ENCODE measurements at places on chromosomes 12 and 14.

DNA sequence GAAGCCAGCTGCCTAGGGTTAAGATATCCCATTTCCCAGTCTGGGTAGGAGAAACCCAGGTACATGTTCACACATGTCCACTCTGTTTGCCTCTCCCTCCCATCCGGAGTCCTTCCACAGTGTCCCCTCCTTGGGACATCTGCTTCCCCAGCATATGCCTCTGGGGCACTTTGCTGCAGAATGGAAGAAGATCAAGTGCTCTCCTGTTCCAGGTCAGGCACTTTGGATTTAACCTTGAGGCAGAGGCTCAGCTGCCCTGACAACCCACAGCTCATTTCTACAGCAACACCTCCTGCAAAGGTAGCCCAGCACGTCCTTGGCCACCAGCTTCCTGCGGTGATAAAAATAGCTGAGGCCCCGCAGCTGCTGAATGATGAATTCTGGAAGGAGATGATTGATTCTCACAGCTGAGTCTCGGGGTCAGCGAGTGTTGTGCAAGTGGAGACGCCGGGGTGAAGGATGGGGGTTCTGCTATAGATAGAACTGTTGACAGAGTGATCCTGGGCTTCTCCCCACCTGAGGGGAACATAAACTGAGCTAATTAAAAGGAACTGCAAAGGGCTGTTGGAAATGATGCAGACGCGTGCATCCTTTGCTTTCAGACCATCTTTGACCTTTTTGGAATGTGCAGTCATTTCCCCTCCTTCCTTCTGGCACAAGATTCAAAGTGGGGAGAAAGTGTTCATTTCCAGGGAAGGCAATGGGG lies 145.0 kb downstream of the SLC38A6 start:
- no peak for DNase-seq

DNA sequence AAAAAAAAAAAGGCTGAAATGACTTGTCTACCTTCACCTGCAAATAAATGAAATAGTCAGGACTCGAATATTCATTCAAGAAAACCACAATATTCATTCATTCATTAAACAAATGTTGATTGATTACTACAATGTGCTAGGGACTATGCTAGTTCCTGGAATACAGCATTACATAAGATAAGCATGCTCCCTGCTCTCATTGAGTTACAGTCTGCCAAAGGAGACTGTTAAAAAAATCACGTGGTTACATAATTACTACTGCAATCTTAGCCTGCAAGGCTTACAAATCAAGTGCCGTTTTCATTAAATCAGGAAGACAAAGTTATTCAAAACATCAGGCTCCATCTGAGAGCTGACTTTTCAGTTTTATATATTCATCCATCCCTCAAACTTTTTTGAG lies 70.4 kb upstream of the RIC8B start:
- peak; percentile 5 for DNase-seq

DNA sequence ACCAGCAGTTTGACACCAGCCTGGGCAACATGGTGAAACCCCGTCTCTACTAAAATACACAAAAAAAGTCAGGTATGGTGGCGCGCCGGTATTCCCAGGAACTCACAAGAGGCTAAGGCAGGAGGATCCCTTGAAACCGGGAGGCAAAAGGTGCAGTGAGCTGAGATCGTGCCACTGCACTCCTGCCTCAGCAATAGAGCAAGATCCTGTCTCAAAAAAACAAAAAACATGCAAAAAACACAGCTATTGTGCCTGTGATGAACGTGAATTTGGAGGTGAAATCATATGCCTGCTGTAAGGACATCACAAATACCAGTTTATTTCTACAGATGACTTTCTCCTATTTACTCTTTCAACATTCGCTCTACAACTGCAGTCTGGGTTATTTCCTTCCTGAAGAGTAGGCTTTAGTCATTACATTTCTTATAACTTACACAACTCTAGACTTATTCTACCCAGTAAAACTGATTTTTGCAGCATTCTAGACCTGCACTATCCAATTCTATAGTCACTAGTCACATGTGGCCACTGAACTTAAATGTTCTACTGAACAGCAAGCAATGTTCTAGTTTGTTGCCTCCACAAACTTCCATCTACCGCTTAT lies 48.3 kb downstream of the HNRNPC start:
- DNase-seq: no peak

DNA sequence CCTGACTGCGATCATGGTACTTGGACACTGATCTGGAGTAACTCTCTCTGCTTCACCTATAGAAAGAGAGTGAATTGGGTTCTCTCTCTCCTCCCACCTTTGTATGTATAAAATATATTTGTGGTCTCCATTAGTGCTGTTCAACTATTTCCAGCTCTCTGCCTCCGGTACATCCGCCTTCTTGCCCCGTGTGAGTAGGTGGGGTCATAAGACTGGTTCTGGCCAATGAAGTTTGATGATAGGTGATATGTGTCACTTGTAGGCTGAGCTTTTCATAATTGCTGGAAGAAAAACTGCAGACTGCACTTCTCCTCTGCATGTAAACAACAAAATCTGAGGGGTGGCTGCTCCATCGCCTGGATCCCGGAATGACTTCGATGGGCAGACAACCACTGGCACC lies 210.4 kb downstream of the EXOC5 start:
- no peak for DNase-seq

- no peak for DNase-seq
Observed at GRCh38 chr14:69567563-69567962, 7.1 kb downstream of the CCDC177 start.

DNA sequence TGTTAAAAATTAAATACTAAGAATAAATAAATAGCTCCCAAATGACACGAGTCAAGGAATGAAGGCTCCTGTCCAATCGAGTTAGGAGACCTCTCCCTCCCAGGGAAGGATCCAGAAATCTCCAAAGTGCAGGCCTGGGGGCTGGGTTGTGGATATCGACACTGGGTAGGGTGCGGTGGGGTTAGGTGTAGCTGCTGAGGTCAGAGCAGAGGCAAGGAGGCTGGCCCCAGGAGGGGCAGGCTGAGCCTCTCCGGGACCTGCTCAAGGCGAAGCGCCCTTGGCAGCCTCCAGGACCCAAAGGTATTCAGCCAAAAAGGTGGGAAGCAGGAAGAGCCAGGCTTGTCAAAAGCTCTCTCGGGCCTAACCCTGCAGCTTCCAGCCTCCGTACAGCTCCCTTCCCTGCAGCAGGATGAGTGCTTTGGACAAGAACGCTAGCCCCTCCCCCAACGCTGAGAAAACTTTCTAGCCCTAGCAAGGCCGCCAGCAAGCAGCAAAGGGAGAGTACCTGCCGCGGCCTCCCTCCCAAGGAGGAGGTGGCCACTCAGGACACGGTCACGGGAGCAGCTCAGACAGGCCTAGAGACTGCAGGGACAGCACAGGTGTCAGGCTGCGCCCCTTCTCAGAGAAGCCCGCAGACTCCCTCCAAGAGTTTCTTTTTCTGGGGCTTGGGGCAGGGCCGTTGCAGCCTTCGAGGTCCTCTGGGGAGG lies 3.7 kb upstream of the PNMA1 start:
- no peak for DNase-seq

DNA sequence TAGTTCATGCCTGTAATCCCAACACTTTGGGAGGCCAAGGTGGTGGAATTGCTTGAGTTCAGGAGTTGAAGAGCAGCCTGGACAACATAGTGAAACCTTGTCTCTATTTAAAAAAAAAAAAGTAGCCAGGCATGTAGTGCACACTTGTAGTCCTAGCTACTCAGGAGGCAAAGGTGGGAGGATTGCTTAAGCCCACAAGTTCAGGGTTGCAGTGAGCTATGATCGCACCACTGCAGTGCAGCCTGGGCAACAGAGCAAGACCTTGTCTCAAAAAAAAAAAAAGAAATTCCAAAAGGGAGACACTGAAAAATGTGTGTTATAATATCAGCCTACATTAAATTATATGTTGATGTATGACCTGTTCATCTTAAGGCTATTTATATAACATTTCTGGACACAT lies 14.7 kb downstream of the TMPO start:
- no peak for DNase-seq

DNA sequence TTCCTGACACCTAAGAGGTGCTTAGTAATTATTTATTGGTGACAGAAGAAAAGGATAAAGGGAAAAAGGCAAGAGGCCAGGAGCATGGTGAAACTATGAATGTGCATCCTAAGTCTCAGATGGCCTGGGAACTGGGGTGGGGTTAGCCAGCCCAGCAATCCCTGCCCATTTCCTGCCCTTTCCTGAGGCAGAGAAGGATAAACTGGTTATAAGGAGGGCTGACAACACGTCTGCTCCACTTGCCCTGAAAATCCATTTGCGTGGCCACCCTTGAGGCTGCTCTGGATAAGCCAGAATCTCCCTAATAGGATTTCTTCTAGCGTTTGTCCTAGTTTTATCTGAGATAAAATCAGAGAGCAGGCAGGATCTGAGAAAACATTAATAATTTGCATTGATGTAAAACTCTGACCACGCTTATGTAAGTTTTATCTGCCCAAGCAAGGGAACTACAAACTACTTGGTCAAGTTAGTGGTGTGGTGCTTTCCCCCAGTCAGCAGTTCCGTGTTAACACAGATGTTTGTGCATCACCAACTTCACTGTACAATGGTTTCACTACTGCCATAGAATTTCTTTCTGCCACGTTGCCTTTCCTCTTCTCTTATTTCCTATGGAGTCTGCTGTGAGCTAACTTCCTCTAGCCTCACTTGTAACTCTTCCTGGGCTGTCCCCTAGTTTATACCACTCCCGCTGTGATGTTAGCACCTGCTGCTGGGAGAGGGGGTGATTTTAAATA lies 392.7 kb downstream of the RPS29 start:
- DNase-seq: no peak

DNA sequence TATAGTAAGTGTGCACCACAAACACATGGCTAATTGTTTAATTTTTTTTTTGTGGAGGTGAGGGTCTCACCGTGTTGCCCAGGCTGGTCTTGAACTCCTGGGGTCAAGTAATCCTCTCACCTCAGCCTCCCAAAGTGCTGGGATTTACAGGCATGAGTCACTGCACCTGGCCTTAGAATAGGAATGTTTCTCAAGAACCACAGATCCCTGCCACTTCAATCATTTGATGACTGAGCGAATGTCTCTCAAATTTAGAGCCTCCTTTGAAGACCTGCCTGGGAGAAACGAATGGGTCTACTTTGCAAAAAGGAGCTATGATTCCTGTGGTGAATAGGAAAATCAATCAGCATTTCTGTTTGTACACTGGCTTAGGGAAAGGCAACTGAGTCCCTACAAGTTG lies 33.5 kb upstream of the CHST11 start:
- no peak for DNase-seq

- DNase-seq: no peak
Observed at GRCh38 chr14:74649167-74649566, 37.1 kb upstream of the LTBP2 start.

DNA sequence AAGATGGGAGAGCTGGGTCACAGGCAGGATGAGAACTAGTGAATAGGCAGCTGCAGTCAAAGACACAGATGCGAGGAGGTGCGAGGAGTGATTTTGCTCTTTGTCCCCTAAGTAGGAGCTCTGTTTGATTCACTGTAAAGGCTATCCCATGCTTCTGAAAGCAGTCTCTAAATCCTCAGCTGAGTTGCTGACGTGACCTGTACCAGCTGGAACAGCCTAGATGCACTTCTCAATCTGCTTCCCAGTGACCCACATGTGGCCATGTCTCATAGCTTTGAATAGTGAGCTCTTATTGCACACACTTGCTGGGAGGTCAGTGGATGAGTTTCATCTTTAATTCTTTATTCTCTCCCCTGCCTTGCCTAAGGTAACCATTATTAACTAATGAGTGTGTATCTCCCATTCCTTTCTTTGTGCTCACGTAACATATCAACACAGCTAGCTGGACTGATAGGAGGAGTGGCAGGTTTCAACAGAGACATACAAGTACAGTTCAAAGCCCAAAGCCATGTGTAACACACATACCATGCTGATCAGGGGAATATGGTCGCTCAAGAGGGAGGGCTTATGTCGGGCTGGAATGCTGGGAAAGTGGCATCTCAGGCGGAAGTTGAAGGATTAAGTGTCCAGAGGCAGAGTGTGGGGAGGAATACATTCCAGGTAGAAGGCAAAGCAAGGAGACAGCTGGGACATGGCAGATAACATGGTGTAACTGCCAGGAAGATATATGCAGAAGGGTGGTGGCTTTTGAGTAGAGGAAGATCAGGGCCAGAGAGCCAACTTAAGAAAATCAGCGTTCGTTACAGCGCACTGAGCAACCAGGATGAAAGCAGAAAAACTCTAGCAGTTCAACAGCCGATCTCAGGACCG lies 15.4 kb upstream of the YY1 start:
- no peak for DNase-seq

- no peak for DNase-seq
Observed at GRCh38 chr12:11631288-11631687, 18.2 kb upstream of the ETV6 start.

DNA sequence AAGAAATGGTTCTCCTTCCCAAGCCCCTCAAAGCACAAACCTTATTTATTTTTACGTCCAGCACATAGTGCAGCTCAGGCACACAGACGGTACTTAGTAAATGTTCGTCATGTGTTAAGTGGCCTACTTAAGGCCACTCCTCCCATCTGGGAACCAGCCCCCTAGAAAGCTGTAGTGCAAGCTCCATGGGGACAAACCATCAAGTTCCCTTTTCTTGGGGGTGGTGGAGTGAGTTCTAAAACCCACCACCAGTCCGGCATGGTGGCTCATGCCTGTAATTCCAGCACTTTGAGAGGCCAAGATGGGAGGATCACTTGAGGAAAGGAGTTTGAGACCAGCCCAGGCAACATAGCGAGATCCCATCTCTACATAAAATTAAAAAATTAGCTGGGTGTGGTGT lies 49.4 kb downstream of the PITPNM2 start:
- DNase-seq: no peak

DNA sequence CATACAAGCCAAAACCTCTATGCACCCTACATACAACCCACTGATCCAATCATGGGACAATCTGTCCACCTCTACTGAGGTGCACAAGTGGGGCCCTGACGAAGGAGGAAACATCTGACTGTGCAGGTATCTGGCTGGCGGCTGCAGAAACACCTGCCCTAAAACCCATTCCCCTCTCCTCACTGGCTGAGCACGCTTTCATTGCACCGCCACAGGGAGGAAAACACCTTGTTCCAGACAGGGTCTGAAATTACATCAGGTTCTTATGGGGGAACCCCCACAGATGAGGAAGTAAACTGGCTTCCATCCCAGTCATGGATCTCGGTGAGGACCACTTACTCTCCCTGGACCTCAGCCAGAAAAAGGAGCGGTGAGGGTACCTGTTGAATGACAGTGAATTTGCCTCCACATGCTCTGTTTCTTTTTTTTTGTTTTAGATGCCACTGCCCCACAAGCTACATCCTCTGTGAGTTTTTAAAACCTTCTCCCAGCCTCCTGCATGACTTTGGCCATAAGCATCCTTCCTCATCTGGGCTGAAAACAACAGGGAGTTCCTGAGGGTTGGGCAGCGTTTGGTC lies 23.8 kb upstream of the DGLUCY start:
- DNase-seq: no peak

Data from SK-N-MC (cell line).